Fibroblast of the conjunctiva (primary cell): ENCODE measurements at places on chromosomes 6 and 20.
A peak's percentile ranks its signal among the peaks of the same experiment; 100 is the strongest.

GRCh38 chr6:113646701-113647100 lies 210.4 kb upstream of the MARCKS start:
- no peak for DNase-seq

- DNase-seq: no peak
These were observed 563 bp downstream of the MGME1 start for GRCh38 chr20:17969278-17969883.

GRCh38 chr6:17885889-17886576 lies 101.4 kb downstream of the KIF13A start:
- DNase-seq: no peak

DNA sequence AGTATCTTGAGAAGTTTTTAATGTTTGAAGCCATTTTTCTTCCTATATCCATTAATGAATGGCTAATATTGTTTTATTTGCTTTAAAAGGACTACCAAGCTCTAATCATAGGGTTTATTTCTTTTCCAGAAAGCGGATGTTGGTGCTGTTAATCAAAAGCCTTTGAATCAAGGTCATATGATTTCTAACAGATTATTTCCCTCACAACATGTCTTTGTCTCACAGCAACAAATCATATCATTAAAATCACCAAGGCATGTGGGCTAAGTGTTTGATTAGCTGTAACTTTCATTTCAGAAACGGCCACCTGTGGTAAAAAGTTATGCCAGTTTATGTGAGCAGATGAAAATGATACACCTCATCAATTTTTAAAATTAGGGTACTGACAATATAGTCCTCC lies 21.7 kb downstream of the TRAF3IP2 start:
- DNase-seq: no peak

- no peak for DNase-seq
These were observed 23.6 kb upstream of the NKAIN2 start for GRCh38 chr6:123780021-123780420.

- no peak for DNase-seq
These were observed 272.8 kb upstream of the AGPAT4 start for GRCh38 chr6:161546632-161547031.

DNA sequence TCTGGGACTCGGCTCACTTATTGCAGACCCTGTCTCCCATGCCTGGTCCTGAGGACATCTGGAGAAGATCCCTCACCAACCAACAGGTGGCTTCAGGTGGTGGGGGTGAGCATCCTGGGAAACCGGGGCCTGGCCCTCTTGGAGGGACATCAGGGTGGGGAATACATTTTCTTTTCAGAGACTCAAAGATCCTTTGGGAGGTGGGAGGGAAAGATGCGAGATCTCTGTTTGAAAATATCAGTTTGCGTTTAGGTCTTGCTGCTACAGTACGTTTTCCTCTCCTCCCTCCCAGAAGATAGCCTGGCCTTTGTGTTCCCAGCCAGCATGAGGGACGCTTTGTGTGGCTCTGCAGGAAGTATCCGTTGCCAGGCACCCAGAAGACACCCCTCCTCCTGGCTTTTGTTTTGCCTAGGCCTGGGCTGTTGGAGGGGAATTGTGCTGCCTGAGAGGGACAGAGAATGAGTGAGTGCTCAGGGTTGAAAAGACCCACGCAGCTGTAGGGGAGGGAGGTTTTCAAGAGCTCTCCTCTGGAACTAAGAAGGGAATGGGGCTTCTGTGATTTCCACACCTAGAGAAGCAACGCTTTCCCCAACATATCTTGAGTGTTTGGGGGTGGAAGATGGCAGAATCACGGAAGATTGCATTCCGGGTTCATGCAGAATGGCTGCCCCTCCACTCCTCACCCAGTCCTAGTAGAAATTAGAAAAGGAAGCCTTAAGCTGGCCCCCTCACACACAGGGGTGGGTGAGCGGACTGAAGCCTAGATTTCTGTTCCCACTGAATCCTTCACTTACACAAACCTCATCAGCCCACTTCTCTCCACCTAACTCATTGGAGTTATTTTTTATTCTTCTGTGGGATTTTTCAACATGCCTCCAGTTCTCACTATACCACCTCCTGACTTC lies 22.0 kb upstream of the SLC2A12 start:
- no peak for DNase-seq

GRCh38 chr20:24701027-24701426 lies 231.6 kb downstream of the SYNDIG1 start:
- no peak for DNase-seq

- no peak for DNase-seq
These were observed 107.9 kb upstream of the SYNDIG1 start for GRCh38 chr20:24361541-24361940.

- DNase-seq: no peak
These were observed 105.1 kb downstream of the ATG5 start for GRCh38 chr6:106220485-106220884.

DNA sequence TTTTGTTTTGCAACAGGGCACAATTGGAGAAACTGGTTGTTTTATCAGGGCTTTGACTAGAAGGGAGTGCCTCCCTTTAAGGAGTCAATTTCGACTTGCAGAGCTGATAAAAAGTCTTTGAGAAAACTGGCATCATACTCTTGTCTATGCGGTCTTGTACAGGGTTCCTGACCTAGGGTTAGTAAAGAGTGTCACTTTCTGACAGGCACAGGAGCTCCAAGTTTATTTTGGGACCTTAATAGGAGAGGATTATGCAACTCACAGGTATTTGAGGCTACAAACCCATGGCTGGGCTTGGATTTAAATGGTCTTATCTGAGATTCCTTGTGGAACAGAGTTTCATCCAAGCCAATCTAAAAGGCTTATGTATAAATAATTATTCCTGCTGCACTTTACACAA lies 365.4 kb downstream of the HTR1B start:
- no peak for DNase-seq

GRCh38 chr6:159833556-159833955 lies 33.5 kb downstream of the PNLDC1 start:
- no peak for DNase-seq

DNA sequence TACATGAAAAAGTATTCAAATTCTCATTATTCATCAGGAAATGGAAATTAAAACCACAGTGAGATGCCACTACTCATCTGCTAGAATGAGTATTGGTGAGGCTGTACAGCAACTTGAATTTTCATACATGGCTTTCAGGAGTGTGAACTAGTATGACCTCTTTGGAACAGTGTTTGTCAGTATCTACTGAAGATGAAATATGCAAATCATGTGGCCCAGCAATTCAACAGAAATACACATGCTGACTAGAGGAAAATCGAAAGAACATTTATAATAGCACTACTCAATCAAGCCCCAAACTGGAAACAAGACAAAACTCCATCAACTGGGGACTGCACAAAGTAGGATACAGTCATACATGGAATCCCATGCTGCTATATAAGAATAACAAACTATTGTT lies 102.2 kb downstream of the DCDC2 start:
- no peak for DNase-seq

GRCh38 chr20:19047951-19048296 lies 164.5 kb upstream of the SLC24A3 start:
- DNase-seq: no peak

DNA sequence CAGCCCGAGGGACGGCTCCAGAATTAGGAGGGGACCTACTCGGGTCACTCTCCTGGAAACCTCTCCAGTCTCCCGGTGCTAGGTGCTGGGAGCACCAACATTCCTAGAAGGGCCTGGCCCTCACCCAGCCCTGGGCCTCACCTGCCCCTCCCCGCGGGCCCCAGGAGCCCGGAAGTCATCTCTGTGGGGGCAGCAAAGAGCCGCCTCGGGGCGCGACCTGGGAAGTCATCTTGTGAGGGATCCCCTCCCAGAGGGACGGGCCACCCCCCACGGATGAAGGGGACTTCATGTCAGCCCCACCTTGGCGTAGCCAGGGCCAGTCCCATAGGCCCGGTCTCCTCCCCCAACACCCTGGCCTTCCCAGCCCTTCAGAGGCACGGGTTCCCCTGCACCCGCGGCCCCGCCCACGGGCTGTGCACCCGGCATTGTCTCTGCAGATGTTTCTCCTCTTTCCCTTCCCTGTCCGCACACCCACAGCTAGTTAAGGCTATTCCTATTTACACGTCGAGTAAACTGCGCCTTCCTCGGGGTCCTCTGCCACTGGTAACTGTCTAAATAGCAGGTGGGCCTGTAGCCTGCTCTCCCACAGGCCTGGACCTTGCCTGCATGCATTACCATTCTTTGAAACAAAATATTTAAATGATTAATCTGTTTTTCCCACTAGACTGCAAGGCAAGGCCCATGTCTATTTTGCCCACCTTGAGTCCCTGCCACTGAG lies 896 bp upstream of the RNASET2 start:
- DNase-seq: no peak

DNA sequence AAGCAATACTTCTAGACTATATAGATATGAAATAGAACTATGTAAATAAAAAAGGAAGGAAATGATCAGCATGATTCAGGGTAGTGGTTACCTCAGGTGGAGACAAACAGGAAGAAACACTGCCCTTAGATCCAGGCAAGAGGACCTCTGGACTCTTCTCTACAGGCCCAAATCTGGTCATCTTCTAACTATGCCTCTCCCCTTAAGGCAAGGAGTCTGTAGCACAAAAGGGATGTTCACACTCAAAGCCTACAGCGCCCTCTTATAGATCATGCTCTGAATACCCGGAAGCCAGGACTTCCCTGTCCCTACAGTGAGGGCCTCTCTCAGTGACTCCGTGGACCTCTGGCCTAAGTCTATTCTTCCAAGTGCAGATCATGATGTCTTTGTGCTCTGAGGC lies 30.4 kb upstream of the HIVEP2 start:
- no peak for DNase-seq

GRCh38 chr20:19860737-19861136 lies 102.7 kb downstream of the RIN2 start:
- DNase-seq: no peak

DNA sequence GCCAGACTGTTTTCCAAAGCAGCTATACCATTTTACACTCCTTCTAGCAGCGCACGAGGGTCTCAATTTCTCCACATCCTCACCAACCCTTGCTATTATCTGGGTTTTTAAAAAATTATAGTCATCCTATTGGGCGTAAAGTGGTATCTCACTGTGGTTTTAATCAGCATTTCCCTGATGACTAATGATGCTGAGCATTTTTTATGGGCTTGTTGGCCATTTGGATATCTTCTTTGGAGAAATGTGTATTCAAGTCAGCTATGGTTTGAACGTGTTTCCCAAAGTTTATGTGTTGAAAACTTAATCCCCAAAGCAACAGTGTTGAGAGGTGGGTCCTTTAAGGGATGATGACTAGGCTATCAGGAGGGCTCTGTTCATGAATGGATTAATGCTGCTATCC lies 6.7 kb downstream of the MCUR1 start:
- no peak for DNase-seq

GRCh38 chr6:3813150-3813780 lies 35.9 kb upstream of the FAM50B start:
- no peak for DNase-seq

- DNase-seq: peak; percentile 82
These were observed 471.7 kb downstream of the CDKAL1 start for GRCh38 chr6:21005816-21006570.

- no peak for DNase-seq
These were observed 954 bp downstream of the HSD17B8 start for GRCh38 chr6:33205191-33206026.

- DNase-seq: no peak
These were observed 31.4 kb downstream of the NHSL1 start for GRCh38 chr6:138467901-138468300.

DNA sequence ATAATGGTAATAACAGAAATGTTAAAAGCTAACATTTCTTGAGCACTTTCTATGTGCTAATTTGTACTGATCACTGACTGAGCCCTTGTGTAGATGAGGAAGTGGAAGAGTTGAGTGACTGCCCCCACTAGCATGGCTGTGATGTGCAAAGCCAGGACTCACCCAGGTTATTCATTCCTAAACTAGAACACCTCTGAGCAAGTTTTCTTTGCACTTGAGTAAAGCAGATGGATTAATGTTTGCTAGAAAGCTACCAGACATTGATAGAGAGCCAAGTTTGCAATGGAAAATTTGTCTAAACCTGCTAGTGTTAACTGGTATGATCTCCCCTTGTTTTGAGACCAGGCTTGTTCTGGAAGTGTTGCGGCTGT lies 467.4 kb upstream of the PLCB4 start:
- DNase-seq: no peak

GRCh38 chr6:46501136-46502089 lies 10.2 kb upstream of the RCAN2 start:
- no peak for DNase-seq

GRCh38 chr6:5111626-5112025 lies 26.5 kb downstream of the PPP1R3G start:
- no peak for DNase-seq

DNA sequence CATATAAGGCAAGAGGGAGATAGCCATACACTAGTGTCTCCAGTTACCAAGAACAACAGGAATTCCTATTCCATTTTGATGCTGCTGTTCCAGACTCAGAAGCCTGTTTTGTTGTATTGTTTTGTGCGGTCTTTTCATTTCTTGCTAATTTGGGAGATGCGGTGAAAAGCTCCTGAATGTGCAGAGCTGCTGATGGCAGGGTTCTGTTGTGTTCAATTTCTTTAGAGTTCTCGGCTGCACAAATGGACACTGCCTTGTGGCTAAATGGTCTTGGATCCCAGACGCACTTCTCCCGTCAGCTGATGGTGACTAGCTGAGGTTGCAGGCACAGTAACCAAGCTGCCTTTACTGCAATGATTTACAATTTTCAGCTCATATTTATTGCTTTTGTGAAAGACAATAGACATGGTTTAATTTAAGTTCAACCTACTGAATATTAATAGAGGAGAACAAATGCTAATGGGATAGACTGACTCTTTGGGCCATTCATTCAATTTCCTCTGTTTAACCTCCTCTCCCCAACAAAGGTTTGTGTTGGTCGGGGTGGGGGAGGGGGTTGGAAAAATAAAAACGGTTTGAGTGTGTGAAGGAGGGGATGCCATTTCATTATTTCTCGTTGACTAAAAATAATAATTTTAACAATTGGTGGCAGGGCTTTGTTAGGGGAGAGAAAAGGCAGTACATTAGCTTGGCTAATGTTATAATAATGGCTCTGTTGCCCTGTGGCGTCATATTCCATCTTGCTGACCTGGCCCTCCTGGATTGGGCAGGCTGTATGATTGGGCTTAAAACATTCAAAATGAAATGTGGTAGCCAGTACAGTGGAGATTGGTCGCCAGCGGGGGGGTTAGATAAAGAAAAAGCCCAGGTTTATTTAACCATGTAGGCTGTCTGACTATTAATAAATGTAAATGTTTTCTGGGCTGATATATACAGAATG lies 159.5 kb downstream of the JARID2 start:
- DNase-seq: no peak

DNA sequence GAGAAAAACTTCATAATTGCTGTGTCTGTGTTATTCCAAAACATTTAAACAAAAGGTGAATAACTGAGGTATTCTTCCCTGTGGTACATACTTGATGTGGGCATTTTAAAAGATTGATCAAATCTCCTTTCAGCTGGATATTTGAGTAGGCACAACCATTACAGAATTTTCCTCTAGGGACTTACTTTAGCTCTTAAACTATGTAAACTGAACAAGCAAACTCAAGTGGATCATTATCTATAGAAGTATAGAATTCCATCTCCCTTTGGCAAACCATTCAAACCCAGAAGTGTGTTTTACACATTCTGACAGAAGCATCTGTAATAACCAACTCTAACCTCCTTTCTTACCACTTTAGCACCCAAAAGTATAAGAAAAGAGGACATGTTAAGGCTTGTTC lies 241.4 kb downstream of the ESR1 start:
- DNase-seq: no peak
